ENCODE measurements at places on chromosomes 6 and 20. TPM values are rescaled to one million over a fixed set of nuclear protein-coding genes. Genes with fewer than 3 reads are reported as not detected.

DNA sequence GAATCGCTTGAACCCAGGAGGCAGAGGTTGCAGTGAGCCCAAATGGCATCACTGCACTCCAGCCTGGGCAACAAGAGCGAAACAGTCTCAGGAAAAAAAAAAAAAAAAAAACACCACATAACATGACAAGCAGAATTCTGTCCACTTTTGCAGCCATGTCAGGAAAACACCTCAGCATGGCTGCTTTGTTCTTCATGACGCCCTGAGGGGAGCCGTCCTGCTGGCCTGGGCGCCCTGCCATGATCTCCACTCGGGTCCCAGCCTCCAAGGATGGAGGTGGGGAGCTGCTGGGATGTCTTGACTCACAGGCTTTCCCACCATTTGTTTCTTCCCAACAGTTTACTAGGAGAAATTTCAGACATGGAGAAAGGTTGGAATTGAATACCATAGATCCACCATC lies 42.2 kb downstream of the SNX9 start:
- DNase-seq: no peak

Gene ADGB
- not detected for total RNA-seq

GRCh38 chr6:43708860-43709653 lies 21.5 kb upstream of the MRPS18A start:
- peak; percentile 59 for DNase-seq

GRCh38 chr20:44072384-44072783 lies 114.6 kb downstream of the JPH2 start:
- DNase-seq: no peak

GRCh38 chr20:45323731-45324130 lies 15.6 kb upstream of the MATN4 start:
- DNase-seq: peak; percentile 87

Gene CRISP2
- not detected for total RNA-seq

DNA sequence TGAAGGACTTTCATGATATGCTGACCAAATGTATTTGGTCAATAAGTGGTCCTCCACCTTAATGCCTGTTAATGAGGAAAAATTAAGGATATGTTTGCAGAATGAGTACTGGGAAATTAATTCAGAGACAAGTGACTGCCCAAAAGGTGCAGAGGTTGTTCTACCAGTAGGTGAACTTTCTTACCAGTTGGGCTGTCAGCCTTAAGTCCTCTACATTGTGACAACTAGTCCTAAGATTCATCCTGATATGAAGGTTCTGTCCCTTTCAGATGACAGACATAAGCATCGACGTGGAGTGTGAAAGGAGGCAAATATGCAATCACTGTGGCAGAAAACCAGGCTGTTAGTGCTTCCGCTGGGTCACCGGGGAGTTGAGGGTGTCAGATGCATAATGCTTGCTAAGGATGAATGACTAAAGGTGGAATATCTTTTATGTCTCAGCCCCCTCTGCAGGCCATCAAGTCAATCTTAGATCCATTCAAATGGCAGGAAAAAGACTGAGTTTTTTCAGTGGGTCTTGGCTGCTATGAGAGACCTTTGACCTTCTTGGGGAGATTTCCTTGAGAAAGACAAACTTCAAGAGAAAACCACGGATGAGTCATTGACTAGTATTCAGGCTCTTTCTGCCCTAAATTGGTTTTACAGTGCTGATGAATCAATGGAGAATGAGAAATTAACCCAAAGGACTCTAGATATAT lies 226.0 kb downstream of the TPBG start:
- DNase-seq: peak; percentile 91

DNA sequence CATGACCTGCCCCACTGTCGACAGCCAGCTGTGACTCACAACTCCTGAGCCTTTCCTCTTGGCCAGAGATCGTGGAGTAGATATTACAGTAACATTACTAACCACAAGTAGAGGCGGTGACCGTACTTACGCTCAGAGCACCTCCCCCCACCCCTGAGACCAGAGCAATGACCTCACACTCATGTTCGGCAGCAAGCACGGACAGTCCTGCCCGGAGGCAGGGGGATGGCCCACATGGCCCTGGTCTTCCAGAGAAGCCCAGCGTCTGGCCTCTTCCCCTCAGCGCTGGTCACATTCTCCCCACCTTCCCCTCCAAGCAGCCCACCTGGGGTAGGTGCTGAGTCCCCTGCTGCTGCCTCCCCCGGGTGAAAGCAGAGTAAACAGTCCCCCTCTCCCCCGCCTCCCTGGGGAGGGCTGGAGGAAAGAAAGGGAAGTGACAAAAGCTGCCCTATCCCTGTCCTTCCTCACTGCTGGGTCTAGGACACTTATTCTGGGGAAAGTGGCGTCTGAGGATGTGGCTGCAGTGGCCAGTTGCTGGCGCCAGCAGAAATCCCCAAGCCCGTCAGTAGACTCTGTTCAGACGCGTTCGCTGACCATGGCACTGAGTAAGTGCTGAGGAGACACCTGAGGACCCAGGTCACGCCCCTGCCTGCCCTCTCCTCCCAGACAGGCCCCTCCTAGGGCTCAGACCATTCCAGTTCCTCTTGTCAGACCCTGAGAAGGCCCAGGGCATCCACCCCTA lies 68.5 kb downstream of the MRPL14 start:
- DNase-seq: peak; percentile 100

Gene HTR1E
- total RNA-seq: not detected

DNA sequence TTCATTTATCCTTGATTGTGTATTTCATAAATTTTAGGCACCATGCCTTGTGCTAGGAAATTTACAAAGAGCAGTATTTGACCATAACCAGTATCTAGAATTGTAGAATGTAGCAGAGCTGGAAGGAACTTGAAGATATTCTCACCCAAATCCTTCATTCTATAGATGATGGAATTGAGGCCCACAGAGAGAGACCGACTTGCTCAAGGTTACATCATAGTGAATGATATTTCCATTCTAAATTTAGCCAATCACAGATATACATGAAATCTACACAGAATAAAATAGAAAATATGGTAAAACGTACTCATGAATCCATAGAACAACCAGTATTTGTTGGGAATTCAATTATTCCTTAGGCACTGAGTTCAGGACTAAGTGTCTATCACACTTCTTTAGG lies 10.9 kb upstream of the SGK1 start:
- no peak for DNase-seq

Gene CLVS2
- total RNA-seq: under 0.01 TPM

DNA sequence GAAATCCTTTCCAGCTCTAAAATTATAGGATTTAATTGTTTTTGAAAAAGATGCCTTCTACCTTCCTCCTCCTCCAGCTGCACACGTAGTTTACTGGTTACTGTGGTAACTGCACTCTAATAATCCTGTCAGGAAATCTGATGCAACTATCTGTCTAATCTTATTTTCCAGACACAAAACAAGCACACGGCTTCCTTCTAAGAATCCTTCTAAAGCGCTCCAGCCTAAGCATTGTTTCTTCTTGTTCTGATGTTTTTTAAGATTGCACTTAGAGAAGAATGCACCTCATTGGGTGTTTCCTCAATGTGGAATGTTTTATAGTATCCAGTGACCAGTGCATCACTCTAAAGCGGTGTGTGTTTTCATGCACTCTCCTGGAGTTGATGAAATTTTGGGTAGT lies 63.6 kb downstream of the CARMIL1 start:
- no peak for DNase-seq

DNA sequence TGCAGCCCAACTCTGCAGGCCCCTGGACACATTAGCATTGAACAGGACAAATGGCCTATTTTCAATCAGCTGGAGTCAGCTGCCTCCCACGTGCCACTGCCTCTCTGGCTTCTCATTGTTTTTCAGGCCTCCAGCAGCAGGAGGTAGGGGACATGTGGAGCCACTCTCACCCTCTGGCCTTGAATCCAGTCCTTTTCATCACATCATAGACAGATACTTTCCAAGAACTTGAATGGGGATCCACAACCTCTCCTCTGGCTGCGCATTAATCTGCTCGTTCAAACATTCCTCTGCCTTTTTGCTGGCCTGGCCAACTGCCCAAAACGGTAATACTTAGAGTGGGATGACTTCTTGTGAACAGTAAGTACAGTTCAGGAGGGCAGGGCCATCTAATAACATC lies 592.3 kb downstream of the PKHD1 start:
- no peak for DNase-seq

All from LHCN-M2 (cell line).